Omental fat pad (tissue), 4 donors: ENCODE measurements at places on chromosomes 16 and 17.

GRCh38 chr16:46889942-46890300, 5.8 kb downstream of the GPT2 start:
- DNase-seq, result no peak

DNA sequence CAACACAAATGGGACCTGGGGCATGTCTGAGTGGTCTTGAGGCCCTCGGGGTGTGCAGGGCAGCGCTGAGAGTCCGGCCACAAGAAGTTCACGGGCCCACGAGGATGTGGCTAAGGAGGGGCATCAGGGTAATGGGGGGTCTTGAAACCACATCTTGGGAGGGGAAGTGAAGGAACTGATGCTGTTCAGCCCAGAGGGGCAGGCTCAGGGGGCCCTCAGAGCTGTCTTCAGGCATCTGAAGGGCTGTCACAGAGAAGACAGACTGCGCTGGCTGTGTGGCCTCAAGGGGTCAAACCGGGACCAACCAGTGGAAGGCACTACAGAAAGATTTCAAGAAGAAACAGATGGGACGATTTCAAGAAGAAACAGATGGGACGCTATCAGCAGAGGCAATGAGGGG, 45.1 kb downstream of the ZNF423 start:
- DNase-seq, result no peak

DNA sequence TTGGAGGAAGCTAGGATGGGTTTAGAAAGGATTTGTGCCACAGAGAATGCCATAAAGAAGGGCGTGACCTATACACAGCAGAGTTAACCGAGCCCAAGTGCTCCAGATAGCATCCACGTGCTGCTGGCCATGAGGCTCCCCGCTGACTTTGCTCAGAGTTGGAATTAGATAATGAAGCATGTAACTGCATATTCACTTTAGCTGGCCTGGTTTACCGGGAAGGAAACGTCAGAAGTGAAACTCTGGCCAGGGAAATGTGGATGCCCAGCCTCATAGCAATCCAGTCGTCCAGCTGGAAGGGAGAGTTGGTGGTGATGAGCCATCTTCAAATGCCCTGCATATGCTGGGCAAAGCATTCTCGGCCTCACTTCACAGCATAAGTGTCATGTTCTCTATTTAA, 6.1 kb downstream of the KRT35 start:
- no peak for DNase-seq

DNA sequence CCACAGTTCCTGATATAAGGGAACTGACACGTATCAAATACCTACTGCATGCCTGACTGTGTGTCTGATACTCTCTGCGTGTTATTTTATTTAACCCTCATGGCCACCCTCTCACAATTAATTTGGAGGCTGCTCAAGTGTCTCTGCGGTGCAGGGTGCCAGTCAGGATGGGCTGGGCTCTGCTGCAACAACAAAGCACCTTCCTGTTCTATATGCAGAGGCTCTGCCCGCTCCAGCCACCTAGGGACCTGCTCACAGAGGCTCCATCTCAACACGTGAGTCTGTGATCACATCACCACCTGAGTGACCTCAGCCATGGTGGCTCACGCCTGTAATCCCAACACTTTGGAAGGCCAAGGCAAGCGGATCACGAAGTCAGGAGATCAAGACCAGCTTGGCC, 87.1 kb downstream of the SLC39A11 start:
- no peak for DNase-seq

DNA sequence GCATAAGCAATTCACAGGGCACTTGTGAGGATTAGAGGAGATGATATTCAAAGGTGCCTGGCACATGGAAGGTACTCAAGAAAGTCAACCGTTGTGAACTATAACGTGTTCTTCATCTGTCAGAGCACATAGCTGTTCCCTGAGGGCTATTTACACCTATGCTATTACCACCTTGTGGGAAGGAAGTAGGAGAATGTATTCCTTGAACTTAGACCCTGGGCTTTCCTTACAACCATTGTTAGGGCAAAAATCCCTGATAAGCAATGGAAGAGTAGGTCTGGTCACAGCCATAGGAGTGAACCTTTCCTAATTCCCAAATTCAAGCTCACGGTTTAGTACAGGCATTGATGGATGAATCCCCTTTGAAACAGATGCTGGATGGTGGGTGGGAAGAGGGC, 188.6 kb downstream of the HAPSTR1 start:
- no peak for DNase-seq

DNA sequence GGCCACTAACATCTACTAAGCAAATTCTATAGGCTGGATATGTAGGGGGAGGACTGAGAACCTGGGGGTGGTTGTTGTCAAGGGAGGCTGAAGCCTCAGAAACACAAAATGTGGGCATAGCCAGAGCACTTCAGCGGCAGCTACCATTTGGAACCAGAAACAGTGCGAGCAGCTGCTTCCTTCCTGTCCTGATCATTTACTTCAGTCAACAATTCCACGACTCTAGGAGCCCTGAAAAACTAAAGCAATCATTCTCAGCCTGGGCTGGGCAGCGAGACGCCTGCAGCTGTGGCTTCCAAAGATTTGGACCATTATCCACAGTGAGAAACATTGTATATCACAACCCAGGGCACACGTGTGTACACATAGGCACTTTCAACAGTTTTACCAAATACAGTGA, 93.9 kb upstream of the WSCD1 start:
- DNase-seq, result no peak

DNA sequence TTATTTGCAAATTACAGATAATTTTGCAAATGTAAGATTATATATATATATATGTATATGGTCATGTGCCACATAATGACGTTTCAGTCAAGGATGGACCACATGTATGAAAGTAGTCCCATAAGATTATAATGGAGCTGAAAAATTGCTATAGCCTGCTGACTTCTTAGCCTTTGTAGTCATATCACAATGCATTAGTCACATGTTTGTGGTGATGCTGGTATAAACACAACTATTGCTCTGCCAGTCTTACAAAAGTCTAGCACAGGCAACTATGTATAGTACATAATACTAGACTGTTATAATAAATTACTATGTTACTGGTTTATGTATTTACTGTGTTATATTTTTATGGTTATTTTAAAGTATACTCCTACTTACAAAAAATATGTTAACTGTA, 444.3 kb downstream of the KCNJ2 start:
- DNase-seq, result no peak

- DNase-seq, result no peak
Measured at GRCh38 chr17:78407387-78408000, 29.0 kb downstream of the PGS1 start.

DNA sequence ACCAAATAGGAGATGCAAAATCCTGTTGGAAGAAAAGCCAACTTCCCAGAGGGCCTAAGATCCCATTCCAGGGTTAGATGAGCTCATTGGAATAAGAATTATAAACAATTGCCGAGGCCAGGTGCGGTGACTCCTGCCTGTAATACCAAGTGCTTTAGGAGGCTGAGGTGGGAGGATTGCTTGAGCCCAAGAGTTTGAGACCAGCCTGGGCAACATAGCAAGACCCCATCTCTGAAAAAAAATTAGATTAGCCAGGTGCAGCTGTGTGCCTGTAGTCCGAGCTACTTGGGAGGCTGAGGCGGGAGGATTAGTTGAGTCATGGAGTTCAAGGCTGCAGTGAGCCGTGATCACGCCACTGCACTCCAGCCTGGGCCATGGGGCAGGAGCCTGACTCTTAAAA, 17.8 kb upstream of the SDR42E2 start:
- no peak for DNase-seq

DNA sequence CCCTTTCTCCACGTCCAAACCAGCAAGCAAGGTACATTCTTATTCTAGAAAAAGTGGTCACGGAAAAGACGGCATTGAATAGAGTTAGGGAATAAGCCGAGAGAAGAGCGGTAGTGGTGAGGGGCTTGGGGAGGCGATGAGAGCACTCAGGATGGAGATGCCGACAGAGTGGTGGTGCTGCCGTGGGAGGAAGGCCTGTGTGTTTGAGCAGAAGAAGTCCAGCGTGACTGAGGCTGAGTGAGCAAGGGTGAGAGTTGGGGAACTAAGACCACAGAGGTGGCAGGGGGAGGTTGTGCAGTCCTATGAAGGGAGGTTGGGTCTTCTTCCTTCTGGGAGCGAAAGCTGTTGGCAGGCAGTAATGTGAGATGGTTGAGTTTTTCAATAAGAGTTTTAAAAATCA, 252.3 kb downstream of the ABCC12 start:
- no peak for DNase-seq

- no peak for DNase-seq
Measured at GRCh38 chr16:57999366-57999970, 1.0 kb downstream of the ZNF319 start.

GRCh38 chr17:20189979-20190378, 180.8 kb downstream of the SPECC1 start:
- DNase-seq, result no peak
